ENCODE measurements at places on chromosomes 2 and 18.

- DNase-seq, result peak; percentile 17
Measured at GRCh38 chr2:240503375-240503774, 54.4 kb downstream of the ANKMY1 start.

GRCh38 chr2:42013409-42013808 is 34.4 kb upstream of the PKDCC start:
- DNase-seq, result no peak

DNA sequence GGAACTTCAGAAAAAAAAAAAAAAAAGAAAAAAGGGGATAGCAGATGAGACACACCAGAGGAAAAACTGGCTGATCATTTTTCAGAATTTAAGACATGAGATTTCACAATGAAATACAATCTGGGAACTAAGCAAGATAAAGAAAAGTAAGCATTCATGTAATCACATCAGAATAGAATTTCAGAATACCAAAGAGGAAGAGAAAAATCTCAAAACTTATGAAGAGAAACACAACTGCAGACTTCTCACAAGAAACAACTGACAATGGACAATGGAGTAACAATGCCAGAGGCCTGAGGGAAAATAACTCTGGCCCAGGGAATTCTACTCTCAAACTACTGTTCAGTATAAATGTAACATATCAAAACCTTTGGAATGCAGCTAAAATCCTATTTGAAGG is 13.2 kb upstream of the RRM2 start:
- no peak for DNase-seq

DNA sequence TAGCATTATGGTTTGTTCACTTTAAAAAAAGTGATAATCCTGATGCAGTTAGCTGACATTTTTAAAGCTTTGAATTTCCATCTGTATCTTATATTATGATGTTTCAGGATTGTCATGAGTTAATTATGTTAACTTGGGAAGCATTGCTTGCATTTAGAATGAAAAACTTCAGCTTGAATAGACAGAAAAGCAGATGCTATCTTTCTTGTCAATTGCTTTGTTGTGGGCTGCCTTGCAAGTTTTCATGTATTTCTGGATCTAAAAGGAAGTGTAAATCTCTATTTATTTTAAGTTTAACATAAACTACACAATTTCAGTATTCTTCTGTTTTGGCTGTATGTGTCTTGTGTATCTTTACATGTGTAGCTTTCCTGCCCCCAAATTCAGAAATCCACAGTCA is 479.5 kb downstream of the ARHGAP15 start:
- no peak for DNase-seq

DNA sequence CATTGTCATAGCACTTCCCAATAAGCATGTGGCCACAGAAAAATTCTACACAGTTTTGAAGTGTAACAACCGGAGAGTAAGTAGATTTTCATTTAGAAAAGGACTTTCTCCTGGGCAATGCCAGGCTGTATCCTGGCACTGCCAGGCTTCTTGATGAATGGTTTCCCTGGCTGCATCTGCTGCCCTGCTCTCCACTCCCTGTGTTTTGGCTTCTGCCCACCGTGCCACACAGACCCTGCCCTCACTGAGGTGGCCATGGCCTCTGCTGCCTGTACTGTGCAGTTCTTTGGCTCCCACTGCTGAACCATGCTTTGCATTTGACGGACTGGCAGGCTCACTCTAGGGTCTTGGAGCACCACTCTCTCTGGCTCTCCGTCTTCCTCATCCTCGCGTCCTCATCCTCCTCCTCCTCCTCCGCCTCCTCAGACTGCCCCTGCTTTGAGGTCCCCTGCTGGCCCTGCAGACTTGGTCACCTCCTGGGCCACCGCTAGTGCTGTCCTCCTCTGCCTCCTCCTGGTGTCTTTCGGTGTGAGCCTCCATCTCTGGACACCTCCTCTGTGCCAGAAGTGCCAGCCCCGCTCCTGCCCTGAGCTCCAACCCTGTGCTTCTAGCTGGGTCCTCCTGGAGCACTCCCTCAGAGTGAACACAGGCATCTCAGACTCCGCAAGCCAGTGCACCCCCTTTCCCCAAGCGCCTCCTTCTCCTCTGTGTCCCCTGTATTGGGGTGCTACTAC is 45.9 kb upstream of the CNGA3 start:
- no peak for DNase-seq

- no peak for DNase-seq
Measured at GRCh38 chr2:197538412-197538811, 22.5 kb downstream of the MOB4 start.

GRCh38 chr18:36476433-36476832 is 178.9 kb downstream of the FHOD3 start:
- DNase-seq, result no peak

GRCh38 chr18:79802298-79802697 is 4.6 kb downstream of the KCNG2 start:
- DNase-seq, result no peak

- no peak for DNase-seq
Measured at GRCh38 chr2:103361712-103362111, 599.9 kb downstream of the TMEM182 start.

GRCh38 chr2:61510674-61511671 is 27.2 kb downstream of the XPO1 start:
- peak; percentile 47 for DNase-seq

DNA sequence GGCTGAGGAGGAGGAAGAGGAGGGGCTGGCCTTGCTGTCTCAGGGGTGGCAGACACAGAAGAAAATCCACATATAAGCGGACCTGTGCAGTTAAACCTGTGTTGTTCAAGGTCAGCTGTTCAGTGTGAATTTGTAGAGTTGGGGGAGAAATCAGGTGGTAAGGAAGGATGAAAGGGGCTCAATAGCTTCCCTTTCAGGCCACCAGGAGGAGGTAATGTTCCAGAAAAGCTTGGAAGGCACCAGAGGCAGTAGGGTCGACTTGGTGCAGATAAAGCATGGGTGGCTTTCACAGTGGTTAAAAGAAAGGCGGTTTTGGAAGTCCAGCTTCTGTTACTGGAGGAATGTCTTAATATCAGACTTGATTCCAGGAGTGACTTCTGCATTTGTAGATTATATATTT is 167.4 kb downstream of the THSD7B start:
- DNase-seq, result no peak

GRCh38 chr18:62938006-62938405 is 222.7 kb downstream of the PHLPP1 start:
- no peak for DNase-seq

- DNase-seq, result no peak
Measured at GRCh38 chr2:203849010-203849409, 18.6 kb upstream of the CTLA4 start.

- no peak for DNase-seq
Measured at GRCh38 chr18:61957801-61958516, 65.2 kb upstream of the RNF152 start.

- DNase-seq, result no peak
Measured at GRCh38 chr2:180376066-180376465, 369.0 kb upstream of the CWC22 start.

DNA sequence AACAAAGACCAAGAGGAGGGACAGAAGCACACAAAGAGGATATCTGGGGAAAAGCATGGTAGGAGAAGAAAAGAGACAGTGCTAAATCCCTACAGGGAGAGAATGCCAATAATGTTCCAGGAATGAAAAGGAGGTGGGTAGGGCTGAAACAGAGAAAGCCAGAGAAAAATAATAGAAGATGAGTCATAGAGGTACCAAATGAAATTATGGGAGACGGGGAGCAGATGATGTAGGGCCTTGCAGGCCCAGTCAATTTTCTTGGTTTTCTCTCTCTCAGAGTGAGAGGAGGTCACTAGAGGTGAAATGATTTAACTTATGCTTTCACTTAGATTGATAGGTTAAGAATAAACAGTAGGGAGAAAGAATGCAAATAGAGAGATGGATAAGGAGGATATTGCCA is 61.5 kb downstream of the RPRM start:
- DNase-seq, result no peak

- peak; percentile 73 for DNase-seq
Measured at GRCh38 chr2:64203858-64204632, 59.8 kb upstream of the PELI1 start.

DNA sequence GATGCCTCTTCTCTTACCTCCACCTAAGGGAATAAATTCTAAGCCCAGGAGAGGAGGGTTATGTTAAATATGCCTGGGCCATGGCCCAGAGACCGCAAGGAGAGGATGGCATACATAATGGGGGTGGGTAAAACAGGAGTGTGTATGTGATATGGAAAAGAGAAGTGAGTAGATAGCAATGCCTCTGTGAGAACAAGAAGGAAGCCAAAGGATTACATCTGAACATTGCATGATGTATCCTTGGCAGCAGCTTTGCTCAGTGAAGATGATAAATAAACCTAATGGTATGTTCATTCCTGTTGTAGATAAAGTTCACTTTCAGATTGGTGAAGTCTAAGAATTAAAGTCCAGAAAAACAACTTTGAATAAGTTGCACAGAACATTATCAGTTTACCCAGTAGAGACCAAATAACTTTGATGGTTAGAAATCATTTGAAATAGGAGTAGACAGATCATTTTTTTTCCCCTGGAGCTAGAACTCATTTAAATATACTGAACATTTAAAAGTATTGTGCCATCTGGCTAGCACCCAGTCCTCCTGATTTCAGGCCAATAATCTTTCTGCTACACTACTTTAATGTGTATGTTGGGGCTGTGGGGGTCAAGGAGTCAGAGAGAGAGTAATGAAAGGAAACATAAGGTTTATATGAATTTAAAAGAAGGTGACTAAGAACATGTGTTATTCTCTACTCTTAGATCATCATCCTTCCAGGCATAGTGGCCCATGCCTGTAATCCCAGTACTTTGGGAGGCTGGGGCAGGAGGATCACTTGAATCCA is 231.7 kb downstream of the PARD3B start:
- DNase-seq, result no peak

DNA sequence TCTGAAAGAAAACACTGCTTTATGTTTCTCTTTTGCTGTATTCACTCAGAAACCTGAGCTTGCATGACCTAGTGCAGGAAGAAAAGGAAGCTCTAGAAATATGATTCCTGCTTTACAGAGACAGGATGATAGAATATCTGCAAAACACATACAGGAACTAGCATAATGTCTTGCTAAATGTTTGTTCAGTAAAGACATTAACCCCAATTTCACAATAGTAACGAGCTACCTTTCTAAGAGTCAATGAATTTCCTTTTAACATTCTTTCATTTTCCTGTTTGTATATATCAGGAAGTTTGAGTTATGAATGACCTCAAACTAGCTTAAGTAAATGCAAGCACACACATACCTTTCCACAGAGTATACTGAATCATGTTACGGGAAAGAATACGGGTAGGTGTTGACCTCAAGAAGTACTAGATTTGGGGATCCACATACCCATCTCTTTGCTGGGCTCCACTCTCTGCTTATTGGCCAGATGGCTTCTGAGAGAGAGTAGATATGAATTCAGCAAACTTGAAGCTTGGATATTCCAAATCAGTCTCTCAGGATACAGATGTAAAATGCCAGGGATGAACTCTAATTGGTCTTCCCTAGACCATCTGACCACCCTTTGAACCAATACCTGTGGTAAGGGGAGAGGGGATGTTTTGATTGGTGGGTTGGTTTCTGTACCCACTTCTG is 18.2 kb upstream of the ACSL3 start:
- DNase-seq, result no peak

DNA sequence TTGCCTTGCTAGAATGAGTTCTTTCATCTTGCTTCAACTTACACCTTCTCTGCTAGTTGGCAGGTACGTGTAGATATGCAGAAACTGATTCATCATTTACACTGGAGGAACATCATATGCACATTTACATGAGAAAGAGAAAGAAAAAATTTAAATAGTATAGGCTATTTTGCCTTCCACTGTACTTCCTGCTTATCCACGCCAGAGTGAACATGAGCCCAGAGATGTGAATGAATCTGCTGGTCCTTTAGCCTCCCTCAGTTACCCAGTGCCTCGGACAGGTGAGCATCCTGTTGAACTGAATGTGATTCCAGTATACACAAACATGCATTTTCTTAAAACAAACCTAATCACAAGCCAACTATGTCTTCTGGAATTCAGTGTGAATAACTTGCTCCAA is 83.6 kb downstream of the SESTD1 start:
- DNase-seq, result no peak

DNA sequence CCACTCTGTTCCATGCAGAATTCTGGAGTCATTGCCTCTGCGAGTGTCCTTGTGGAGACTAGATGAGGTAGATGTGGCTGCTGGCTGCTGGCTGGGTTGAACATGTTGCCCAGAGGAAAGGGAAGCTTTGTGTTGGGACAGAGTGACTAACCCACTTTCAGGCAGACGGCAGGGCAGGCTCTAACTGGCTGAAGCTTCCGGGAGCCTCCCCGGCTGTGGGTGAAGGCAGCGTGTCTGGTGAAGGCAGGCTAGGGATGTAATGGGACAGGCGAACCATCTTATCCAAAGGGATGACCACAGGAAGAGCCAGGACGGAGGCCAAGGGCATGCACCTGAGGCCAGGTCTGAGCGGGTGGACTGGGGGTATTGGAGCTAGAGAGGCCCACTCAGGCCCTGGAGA is 16.0 kb downstream of the ASPRV1 start:
- DNase-seq, result no peak

- DNase-seq, result no peak
Measured at GRCh38 chr2:529424-529823, 147.8 kb downstream of the TMEM18 start.

DNA sequence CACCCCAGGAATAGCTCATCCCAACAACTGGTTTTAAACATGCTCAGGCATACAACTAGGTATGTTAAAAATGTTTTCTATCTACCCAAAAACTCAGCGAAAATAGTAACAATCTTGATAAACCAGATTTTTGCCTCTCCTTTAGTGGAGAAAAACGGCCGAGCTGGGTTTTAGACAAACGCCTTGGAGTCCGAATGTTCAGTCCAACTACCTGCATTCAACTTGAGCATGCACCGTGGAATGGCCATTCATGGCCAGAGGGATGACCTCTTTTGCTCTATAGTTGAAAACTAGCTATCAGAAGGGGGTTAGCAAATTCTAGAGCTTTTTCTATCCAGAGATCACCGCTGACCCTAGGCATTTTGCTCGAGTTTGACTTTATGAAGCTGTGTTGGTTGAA is 30.8 kb downstream of the PDIA6 start:
- DNase-seq, result no peak

DNA sequence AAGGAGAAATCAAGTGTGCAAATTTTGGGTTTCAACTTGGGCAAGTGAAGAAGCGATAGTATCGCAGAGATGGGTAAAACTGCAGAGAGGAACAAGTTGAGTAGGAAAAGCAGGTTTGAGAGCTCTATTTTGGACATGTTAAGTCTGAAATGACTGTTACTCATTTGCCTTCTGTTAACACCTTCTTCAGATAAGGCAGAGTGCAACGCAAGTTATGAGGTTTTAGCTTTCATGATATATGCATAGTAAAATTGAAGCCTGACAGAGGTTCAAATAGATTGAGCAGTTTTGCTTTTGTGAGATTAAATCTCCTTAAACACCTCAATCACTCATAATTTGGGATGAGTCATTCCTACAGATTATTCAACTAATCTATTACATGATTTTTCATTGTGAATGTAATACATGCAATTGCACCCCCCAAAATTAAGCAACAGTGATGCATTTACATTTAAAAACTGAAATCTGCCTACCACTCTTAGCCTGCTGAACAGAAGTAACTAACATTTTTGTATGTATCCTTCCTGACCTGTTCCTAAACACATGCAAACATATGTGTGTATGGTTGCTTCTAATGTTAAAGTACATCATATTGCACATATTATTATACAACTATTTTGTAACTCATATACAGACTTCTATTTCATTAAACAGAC is 575.4 kb downstream of the ARHGAP15 start:
- no peak for DNase-seq

Measured in activated CD8-positive, alpha-beta memory T cell treated with anti-CD3 and anti-CD28 coated beads for 24 hours (primary cell).